GOT3 (cell line): ENCODE measurements at places on chromosomes 7 and 10.

DNA sequence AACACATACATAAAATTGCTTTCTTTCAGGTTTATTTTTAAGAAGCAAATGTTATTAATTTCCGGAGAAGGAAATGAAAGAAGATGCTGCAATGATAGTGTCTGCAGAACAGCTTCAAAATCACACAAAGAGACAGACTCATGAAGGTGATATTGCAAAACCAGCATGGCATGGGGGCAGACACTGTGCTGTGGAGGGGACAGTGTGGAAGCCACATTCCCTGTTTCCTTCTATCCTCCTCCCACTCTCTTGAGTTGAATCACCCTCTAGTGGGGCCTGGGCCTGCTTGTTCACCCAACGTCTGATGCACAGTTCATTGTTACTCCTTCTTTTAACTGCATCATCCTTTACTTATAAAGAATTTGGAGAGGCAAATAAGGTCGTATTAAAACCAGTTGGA lies 104.0 kb upstream of the INSIG1 start:
- DNase-seq = no peak

GRCh38 chr10:22737587-22737986 lies 23.2 kb upstream of the PIP4K2A start:
- DNase-seq = no peak

DNA sequence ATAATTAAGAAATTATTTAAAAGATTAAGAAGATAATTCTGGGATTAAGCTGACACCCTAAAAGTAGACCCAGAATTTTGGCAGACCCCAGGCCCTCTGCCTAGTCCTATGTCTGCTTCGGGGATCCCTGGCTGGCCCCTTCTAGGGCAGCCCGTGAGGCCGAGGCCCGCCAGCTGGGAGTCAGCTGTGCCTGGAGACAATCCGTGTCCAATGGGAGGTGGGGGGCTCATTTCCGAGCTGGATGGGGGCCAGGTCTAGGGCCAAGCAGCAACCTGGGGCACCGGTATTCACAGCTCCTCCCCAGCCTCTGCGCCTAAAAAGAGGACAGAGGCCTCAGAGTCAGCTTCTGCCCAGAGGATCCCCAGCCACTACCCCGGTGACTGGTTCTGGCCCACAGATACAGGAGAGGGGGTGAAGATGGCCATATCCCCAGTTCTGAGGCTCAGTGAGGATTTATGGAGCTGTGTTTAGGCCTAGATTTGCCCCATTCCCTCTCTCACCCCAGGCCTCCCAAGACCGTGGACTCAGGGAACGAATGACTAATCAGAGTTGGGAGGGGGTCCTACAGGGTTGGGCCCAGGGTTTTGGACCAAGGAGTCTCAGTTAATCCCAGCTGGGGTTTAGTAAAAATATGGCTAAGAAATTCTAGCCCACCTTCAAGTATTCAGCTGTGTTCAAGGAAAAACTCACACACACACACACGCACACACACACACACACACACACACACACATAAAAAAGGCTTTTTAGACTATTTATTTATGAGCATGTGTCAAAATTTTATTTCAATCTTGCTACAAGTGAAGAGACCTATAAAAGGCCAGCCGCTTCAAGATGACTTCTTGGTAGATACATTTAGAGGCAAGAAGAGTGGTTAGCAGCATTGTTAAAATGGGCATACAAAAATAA lies 37.4 kb upstream of the LBX1 start:
- no peak for DNase-seq

- no peak for DNase-seq
These were observed 642.0 kb downstream of the SDK1 start for GRCh38 chr7:3942816-3943745.
